Epithelial cell of alveolus of lung (primary cell): ENCODE measurements at places on chromosomes 11 and 22. TPM values are rescaled to one million over a fixed set of nuclear protein-coding genes. Genes with fewer than 3 reads are reported as not detected.

Gene CALCA
- not detected in 2 replicates for total RNA-seq

Gene CCDC87
- total RNA-seq: 0.26 TPM in 1 of 2 replicates, not detected in the other

Gene APOBEC3B
- total RNA-seq: 9.7 and 31.5 TPM in 2 replicates

Gene RSF1
- 22.9 and 55.8 TPM in 2 replicates for total RNA-seq

Gene TUT1
- total RNA-seq: 9.2 and 13.4 TPM in 2 replicates

Gene C11orf65
- 0.52 and 1.0 TPM in 2 replicates for total RNA-seq

Gene RASL10A
- 0.56 TPM in 1 of 2 replicates, not detected in the other for total RNA-seq

Gene MAPK8IP1
- total RNA-seq: 6.7 and 27.8 TPM in 2 replicates

Gene PGA5
- not detected in 2 replicates for total RNA-seq

Gene CD3G
- total RNA-seq: not detected in 2 replicates

Gene FBLN1
- total RNA-seq: 113 and 416 TPM in 2 replicates

Gene MLC1
- 0.08 TPM in 1 of 2 replicates, not detected in the other for total RNA-seq

Gene RNF26
- 21.7 and 24.7 TPM in 2 replicates for total RNA-seq

Gene MPPED1
- not detected in 2 replicates for total RNA-seq

Gene C11orf16
- total RNA-seq: not detected in 2 replicates

Gene POLR2L
- total RNA-seq: 72.8 and 124 TPM in 2 replicates

Gene FXYD6
- total RNA-seq: 17.4 and 21.6 TPM in 2 replicates

Gene GPR83
- total RNA-seq: under 0.01 TPM in 1 of 2 replicates, not detected in the other

Gene MS4A2
- total RNA-seq: not detected in 2 replicates

Gene OR51B5
- not detected in 2 replicates for total RNA-seq

Gene C11orf87
- 0.13 TPM in 1 of 2 replicates, not detected in the other for total RNA-seq

Gene ASPHD2
- 4.4 and 5.5 TPM in 2 replicates for total RNA-seq

Gene CEP126
- total RNA-seq: 1.2 and 2.8 TPM in 2 replicates

Gene LMO1
- total RNA-seq: not detected in 2 replicates

Gene SERGEF
- total RNA-seq: 22.5 and 24.4 TPM in 2 replicates

Gene CRYBB2
- not detected in 2 replicates for total RNA-seq

Gene HEPN1
- total RNA-seq: not detected in 2 replicates

Gene GUCY1A2
- total RNA-seq: 0.40 and 1.2 TPM in 2 replicates

Gene CRYBB3
- total RNA-seq: not detected in 2 replicates

Gene CRYAB
- total RNA-seq: 3.2 and 9.3 TPM in 2 replicates

Gene PLXNB2
- total RNA-seq: 98.1 and 136 TPM in 2 replicates

Gene UBQLN3
- under 0.01 and 0.08 TPM in 2 replicates for total RNA-seq

Gene MS4A7
- not detected in 2 replicates for total RNA-seq

Gene MS4A6E
- total RNA-seq: not detected in 2 replicates

Gene IGSF22
- not detected in 2 replicates for total RNA-seq

Gene ANGPTL5
- total RNA-seq: not detected in 2 replicates

Gene PHF21B
- not detected in 2 replicates for total RNA-seq

Gene HBD
- not detected in 2 replicates for total RNA-seq

Gene HORMAD2
- total RNA-seq: not detected in 2 replicates

Gene GNAZ
- 0.52 and 1.2 TPM in 2 replicates for total RNA-seq

Gene ROBO4
- total RNA-seq: 0.80 and 5.8 TPM in 2 replicates

Gene HEPHL1
- total RNA-seq: not detected in 2 replicates

Gene GSTT2B
- 17.1 and 36.6 TPM in 2 replicates for total RNA-seq

Gene CSF2RB
- total RNA-seq: under 0.01 TPM in 1 of 2 replicates, not detected in the other

Gene TSPAN32
- total RNA-seq: 1.3 TPM in 1 of 2 replicates, not detected in the other

Gene SERPINH1
- total RNA-seq: 2,063 and 2,087 TPM in 2 replicates

Gene CARD10
- total RNA-seq: 3.4 and 15.0 TPM in 2 replicates

Gene PTPRJ
- 5.6 and 13.8 TPM in 2 replicates for total RNA-seq

Gene LRRC56
- 0.26 and 2.6 TPM in 2 replicates for total RNA-seq

Gene SCGB1C1
- not detected in 2 replicates for total RNA-seq

Gene MTMR3
- total RNA-seq: 16.0 and 27.3 TPM in 2 replicates

Gene MRGPRX3
- total RNA-seq: not detected in 2 replicates

Gene MAJIN
- not detected in 2 replicates for total RNA-seq

Gene TSPAN18
- total RNA-seq: 0.88 and 1.2 TPM in 2 replicates
